Purkinje cell (primary cell): ENCODE measurements at places on chromosomes 1 and 21. TPM values are rescaled to one million over a fixed set of nuclear protein-coding genes. Genes with fewer than 3 reads are reported as not detected.

Gene PDPN
- 4.1 TPM in 2 replicates for polyA plus RNA-seq

Gene SYT2
- polyA plus RNA-seq = 21.8 and 30.2 TPM in 2 replicates

Gene IQGAP3
- polyA plus RNA-seq = 0.07 and 0.09 TPM in 2 replicates

Gene TTLL7
- 45.7 and 47.7 TPM in 2 replicates for polyA plus RNA-seq

Gene FRRS1
- not detected in 2 replicates for polyA plus RNA-seq

Gene UBE2U
- not detected in 2 replicates for polyA plus RNA-seq

Gene FCRL2
- not detected in 2 replicates for polyA plus RNA-seq

Gene PYGO2
- polyA plus RNA-seq = 2.0 and 3.7 TPM in 2 replicates

Gene TDRD10
- not detected in 2 replicates for polyA plus RNA-seq

Gene PRDX6
- 167 and 188 TPM in 2 replicates for polyA plus RNA-seq

Gene LCE1C
- polyA plus RNA-seq = not detected in 2 replicates

Gene HTR6
- polyA plus RNA-seq = not detected in 2 replicates

Gene TP73
- not detected in 2 replicates for polyA plus RNA-seq

Gene LPAR3
- not detected in 2 replicates for polyA plus RNA-seq

Gene BCAR3
- 1.3 and 1.6 TPM in 2 replicates for polyA plus RNA-seq

Gene DENND2C
- polyA plus RNA-seq = 2.4 and 2.9 TPM in 2 replicates

Gene THEM4
- polyA plus RNA-seq = 18.5 and 18.7 TPM in 2 replicates

Gene TNFSF4
- polyA plus RNA-seq = 0.63 TPM in 1 of 2 replicates, not detected in the other

Gene SPRR3
- not detected in 2 replicates for polyA plus RNA-seq

Gene GABRD
- 4.5 and 7.8 TPM in 2 replicates for polyA plus RNA-seq

Gene CD53
- polyA plus RNA-seq = not detected in 2 replicates

Gene RHCE
- polyA plus RNA-seq = 1.6 and 2.1 TPM in 2 replicates

Gene MYOG
- polyA plus RNA-seq = not detected in 2 replicates

Gene APH1A
- polyA plus RNA-seq = 0.42 and 0.98 TPM in 2 replicates
